ENCODE measurements at places on chromosomes 13 and 19. TPM values are rescaled to one million over a fixed set of nuclear protein-coding genes. Genes with fewer than 3 reads are reported as not detected.

IGFL3 gene
- not detected for polyA plus RNA-seq

PLPP2 gene
- 3.1 TPM for polyA plus RNA-seq

PRR19 gene
- 1.9 TPM for polyA plus RNA-seq

EFNB2 gene
- 147 TPM for polyA plus RNA-seq

LILRA1 gene
- polyA plus RNA-seq, result 0.44 TPM

ZNF726 gene
- polyA plus RNA-seq, result 13.9 TPM

LINGO3 gene
- not detected for polyA plus RNA-seq

VSTM1 gene
- polyA plus RNA-seq, result not detected

CIRBP gene
- polyA plus RNA-seq, result 713 TPM

PPP1R13L gene
- polyA plus RNA-seq, result 12.0 TPM

NAA16 gene
- polyA plus RNA-seq, result 30.6 TPM

DNA sequence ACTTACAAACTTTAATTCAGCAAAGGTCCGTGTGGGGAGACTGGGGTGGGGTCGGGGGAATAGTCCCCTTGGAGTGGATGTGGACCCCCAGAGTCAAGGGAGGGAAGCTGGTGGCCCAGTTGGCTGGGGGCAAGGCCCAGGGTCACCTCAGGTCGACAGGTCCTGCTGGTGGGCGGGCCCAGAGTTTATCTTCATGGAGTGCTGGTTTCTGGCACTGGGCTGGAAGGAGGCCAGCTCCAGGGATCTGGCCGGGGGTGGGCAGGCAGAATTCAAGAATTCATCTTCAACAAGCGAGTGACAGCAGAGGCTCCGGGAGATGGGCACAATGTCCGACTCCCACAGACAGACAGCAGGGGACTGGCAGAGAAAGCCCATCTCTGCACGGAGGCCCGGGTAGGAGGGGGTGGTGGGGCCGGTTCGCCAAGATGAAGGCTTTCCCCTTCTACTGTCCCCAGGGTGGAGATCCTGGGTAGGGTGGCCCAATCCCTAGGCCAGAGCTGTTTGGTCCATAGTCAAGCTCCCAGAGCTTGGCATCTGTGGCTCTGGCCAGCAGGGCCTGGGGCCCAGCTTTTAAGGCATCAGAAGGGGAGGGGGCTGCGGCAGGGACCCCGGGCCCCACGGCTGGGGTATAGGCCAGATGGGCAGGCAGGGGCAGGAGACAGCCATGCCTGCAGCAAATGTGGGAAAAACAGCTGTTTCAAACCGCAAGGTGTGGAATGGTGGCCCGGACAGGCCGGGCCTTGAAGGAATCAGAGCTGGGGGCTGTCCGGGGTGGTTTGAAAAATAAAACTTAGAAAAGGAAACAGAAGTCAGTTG, 622 bp upstream of the FDX2 start:
- DNase-seq, result no peak

GRCh38 chr13:75993823-75994222, 357.7 kb downstream of the LMO7 start:
- no peak for DNase-seq

DNA sequence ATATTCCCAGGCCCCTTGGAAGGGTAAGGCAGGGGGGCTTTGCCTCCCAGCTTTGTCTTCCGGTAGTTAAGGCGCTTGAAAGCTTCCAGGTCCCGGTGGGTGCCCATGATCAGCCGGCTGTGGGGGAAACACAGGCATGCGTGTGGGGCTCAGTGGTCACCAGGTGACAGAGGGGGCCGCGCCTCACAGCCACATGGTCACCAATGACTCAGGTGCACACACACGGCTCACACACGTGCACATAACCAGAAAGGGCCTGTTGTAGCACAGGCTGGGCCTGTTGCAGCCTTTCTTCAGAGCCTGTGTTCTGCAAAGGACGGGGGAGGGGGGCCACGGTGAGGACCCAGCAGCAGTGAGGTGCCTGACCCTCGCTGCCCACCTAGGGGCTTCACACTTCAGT, 5.9 kb downstream of the NANOS3 start:
- no peak for DNase-seq

GRCh38 chr13:108322206-108322824, 52.8 kb downstream of the TNFSF13B start:
- DNase-seq, result peak; percentile 22

GRCh38 chr19:57620673-57621348, 6.8 kb downstream of the ZNF134 start:
- DNase-seq, result no peak

DNA sequence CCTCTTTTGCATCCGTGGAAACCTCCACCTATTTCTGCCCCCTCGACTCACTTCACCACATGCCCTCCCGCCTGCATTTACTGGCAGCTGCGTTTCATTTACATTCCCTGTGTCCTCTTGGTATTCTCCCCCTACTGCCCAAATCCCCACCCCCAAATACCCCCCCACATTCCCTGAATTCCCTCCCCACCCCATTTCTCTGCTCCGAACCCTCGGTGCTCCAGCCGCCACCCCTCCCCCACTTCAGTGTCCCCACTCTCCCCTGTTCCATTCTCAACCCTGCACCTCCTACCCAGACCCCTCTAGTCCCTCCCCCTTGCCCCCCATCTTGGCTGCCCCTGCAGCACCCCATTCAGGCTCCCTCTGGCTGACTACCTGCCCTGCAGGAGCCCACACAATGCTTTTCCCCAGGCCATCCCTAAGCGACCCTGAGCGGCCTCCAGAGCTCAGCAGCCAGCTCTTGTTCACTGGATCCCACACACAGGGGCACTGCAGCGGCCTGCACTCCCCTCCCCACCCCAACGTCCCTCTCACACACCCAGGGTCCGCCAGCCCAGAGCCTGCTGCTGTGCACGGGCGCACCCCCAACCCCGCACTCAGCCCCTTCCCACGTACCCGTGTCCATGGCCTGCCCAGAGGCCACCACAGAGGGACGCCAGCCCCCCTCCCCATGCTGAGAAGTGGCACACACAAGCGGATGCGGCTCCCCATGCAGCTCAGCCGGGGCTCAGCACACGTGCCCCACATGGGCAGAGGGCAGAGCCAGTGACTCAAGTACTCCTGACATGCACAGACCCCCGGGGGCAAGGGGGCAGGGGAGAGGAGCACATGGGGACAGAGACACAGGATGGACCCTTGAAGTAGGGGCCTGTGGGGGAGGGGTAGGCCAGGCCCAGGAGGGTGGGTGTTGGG, 26.3 kb downstream of the SHANK1 start:
- DNase-seq, result no peak

DNA sequence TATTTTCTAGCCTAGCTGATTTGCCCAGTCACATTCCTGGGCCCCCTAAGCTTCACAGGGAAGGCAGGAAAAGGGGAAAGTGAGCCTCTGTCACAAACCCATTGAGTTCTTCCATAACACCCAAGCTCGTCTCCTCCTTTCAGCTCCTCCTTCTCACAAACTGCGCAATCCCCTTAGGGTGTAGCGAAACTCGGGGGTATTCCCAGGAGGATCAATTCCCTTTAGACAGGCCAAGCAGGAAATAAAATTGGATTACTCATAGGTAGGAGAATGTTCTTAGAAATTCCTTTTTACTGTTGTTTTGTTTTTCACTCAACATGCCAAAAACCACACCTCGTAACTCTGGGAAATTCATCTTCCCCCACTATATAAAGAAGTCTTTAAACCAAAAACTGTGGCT, 139.3 kb downstream of the IRS2 start:
- DNase-seq, result no peak

DNA sequence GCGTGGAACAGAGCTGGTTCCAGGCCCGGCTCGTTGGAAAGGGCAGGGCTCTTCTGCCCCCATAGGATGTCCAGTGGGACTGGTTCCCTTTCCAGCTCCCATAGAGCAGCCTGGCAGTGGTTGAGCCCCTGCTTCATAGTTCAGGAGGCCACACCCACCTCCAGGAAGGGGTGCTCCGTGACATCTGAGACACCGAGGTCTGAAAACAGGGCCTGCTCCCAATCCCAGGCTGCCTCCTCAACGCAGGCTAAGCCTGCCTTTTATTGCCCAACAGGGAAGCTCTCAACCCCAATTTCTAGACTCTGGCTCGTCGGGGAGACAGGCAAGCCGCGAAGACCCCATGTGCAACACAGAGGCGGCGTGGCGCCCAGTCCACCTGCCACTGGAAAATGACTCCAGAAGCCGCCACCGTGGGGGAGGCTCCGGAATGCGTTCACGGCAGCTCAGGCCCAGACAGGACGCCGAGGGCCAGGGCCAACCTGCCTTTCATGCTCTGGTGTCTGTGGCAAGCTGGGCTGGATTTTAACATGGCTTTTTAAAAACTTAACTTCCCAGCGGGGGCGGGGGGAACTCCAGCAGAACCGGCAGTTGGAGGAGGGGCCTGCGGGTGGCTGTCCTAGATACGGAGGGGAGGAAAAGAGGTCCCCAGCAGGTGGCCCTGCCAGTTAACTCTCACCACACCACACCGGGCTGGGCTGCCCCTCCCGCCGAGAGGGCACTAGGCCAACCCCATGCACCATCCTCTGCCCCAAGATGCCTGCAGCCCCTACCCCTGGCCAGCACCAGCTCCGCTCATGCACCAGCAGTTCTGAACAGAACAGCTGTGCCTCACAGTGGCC, 17.9 kb upstream of the TINCR start:
- DNase-seq, result peak; percentile 35

DNA sequence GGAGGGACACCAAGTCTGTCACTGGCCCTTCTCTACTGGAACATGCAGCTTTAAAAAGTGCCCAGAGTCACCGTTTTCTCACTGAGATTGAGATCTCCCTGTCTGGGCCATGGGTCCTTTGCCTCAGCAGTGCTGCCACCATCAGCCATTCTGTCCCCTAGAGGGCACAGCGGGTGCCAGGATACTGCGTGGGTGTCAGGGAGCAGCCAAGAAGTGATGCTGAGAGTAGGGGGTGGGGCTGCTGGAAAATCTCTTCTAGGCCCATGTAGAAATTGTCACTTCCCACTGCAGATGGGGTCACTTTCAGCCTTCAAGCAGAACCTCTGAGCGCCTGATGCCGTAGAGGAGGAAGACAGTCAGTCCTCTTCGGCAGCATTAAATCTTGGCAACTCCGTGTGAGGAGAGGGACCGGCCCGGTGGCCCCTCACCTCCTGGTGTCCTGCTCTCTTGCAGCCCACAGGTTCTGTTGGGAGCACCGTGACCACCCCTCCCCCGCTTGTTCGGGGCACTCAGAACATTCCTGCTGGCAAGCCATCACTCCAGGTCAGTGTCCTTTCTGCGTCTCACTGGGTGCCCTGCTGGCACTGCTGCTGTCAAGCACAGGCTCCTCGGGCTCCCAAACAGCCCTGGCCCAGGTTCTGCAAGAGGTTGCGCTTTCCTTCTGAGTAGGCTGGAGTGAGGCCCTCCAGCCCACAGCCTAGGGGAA, 21.4 kb downstream of the TSSK6 start:
- no peak for DNase-seq

DNA sequence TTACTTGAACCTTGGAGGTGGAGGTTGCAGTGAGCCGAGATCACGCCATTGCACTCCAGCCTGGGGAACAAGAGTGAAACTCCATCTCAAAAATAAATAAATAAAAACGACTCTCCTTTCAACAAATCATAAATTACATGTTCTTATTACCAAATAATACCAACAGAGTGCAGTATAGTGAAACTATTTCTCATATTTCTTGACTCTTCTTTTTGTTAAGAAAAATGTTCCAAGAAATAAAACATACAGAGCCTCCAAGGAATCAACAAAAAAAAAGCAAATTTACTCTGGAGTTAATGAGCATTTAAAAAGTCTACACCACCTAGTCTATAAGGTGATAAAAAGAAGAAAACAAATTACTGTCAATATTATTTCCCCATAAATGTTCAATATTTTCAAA, 188.8 kb downstream of the KLF12 start:
- no peak for DNase-seq

GRCh38 chr13:46369506-46370277, 17.4 kb downstream of the RUBCNL start:
- no peak for DNase-seq

GRCh38 chr19:51318687-51319648, 7.5 kb downstream of the IGLON5 start:
- no peak for DNase-seq

DNA sequence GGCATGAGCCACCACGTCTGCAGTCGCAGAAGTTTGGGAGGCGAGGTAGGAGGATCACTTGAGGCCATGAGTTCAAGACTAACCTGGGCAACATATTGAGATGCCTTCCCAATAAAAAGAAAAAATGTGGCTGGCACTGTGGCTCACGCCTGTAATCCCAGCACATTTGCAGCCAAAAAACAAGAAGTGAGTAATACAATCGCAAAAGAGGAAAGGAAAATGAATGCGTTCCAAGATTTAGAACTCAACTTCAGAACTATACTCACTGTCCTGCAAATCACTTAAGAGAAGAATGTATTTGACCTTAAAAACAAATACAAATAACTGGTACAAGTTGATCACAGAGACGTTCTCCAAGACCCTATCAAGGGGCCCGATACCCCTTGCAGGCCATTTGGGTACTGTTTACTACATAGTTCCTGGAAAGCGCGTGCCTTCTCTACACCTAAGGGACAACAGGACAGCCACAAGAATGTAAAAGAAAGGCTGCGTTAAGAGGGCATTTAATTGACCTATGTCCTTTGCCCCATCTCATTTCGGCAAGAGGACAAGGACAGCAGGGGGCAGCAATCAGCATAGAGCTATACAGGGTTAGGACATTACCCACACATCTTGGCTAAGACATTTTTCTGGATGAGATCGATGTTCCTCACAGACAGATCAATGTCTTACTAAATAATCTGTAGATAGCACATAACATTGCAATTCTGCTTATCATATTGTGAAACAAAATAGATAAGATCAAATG, 41.3 kb downstream of the FLT3 start:
- DNase-seq, result no peak

- no peak for DNase-seq
Measured at GRCh38 chr13:49584771-49585182, 581 bp downstream of the RCBTB1 start.

DNA sequence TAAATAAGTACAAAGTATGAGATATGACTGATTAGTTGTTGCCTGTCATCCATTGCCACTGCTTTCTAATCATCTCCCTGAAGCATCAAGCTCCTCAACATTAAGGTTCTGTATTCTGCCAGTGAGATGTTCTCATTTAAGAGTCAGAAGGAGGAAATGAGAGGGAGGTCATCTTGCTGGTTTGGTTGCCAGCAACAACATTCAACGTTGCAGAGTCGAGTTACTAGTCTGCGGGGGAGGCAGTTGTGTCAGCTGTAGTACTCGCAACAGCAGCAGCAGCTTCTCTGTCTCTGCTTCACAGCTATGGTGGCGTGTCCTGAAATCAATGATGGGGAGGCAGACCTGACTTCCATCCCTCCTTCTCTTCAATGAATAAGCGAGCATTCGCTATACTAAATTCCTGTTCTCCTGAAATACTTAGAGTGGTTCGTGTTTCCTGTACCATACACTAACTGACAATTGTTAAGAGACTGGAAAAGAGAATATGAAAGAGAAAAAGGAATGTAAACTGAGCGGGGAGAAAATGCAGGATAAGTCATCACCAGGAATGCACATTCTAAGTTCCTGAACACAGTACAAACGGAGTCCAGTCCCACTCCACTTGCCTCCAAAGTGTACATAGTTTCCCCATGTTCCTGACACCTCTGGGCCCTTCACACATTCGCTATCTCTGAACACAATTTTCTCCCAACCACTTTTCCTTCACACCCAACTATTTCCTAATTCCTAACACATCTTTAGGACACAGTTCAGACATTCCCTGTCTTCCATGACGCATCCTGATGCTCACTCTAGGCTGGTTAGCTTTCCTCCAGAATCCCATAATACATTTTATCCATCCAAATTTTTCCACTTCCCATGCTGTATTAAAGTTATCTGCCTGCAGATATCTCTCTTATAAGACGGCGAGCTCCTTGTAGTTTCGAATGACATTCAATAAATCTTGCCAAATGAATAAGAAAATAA, 263.0 kb downstream of the KLF12 start:
- DNase-seq, result peak; percentile 7

GRCh38 chr13:20209948-20210347, 17.2 kb upstream of the GJB2 start:
- DNase-seq, result no peak

- no peak for DNase-seq
Measured at GRCh38 chr13:43132257-43132656, 108.9 kb downstream of the DNAJC15 start.
